ENCODE measurements at places on chromosomes 5 and 9. TPM values are rescaled to one million over a fixed set of nuclear protein-coding genes. Genes with fewer than 3 reads are reported as not detected.

C7 gene
- total RNA-seq: 326 TPM

C1QTNF3 gene
- 2.7 TPM for total RNA-seq

GPX3 gene
- 4,437 TPM for total RNA-seq

OR1L8 gene
- not detected for total RNA-seq

TEK gene
- total RNA-seq: 16.3 TPM

WNT8A gene
- not detected for total RNA-seq

PCDHA1 gene
- not detected for total RNA-seq

PCDHA3 gene
- 0.29 TPM for total RNA-seq

FYB1 gene
- 27.8 TPM for total RNA-seq

ARSI gene
- 0.58 TPM for total RNA-seq

SLIT3 gene
- total RNA-seq: 83.6 TPM

DNA sequence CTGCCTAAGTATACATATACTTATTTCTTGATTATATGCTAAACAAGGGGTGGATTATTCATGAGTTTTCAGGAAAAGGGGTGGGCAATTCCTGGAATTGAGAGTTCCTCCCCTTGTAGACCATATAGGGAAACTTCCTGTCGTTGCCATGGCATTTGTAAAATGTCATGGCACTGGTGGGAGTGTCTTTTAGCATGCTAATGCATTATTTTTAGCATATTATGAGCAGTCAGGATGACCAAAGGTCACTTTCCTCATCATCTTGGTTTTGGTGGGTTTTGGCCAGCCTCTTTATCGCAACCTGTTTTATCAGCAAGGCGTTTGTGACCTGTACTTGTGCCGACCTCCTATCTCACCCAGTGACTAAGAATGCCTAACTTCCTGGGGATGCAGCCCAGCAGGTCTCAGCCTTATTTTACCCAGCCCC lies 80.9 kb downstream of the ALDH7A1 start:
- DNase-seq: no peak

DNA sequence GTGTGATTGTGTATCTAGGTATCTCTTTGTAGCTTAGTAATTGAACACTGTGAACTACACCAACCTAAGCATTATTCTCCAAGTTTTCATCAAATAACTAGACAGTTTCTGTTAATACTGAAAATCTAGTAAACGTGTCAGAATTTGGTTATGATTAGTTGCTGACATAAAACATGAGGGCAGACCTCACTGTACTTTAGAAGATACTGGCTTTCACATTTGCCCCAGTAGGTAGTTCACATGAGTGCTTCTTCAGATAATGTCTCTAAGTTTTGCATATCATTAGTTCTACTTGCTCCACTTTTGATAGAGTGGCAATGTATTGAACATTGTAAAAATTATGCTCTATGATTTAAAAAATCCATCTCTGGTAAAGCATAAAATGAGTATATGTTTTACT lies 7.1 kb downstream of the CDKN2B start:
- DNase-seq: no peak

- DNase-seq: peak; percentile 60
Observed at GRCh38 chr5:32098291-32098690, 75.8 kb downstream of the GOLPH3 start.

- DNase-seq: no peak
Observed at GRCh38 chr5:161600156-161600555, 53.6 kb upstream of the GABRB2 start.

DNA sequence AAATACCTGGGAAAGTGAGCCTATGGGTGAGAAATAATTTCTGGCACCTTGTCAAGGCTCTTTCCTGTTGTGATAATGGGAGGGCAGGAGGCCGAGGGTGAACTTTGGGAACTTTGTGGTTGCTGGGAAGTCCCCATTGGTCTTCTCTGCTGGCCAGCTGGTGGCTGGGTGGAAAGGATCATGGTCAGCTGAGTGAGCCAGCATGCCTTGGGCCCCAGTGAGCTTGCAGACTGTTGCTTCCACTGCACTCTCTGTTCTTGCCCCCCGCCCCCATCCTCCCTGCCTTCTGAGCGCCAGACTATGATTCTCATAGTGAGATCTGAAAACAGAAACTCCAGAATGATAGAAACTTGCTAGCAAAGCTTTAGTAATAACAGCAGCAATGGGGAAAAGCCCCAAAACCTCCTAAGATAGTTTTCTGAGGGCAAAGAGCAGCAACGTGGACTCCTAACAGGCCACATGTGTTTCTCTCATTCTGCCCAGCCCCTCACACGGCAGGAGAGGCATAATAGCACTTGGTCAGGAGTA lies 139.2 kb upstream of the SMARCA2 start:
- DNase-seq: no peak

DNA sequence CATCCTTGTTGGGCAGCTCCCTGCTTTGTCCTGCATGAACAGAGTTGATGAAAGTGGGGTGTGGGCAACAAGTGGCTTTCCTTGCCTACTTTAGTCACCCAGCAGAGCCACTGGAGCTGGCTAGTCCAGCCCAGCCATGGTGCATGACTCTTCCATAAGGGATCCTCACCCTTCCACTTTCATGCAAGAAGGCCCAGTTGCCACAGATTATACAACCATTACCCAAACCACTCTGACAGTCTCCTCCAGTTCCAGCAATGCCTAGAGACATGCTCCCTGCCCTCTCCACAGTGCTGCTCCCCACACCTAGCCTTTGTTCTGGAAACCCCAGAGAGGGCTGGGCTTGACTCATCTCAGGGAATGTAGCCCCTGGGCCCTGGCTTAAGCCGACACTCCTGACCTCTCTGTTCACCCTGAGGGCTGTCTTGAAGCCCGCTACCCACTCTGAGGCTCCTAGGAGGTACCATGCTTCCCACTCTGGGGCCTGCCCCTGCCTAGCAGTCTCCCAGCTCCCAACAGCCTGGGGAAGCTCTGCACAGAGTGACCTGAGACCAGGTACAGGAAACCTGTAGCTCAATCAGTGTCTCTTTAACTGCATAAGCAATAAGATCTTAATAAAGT lies 3.9 kb downstream of the SLC35A4 start:
- no peak for DNase-seq

- no peak for DNase-seq
Observed at GRCh38 chr9:109889456-109889855, 109.5 kb downstream of the PALM2AKAP2 start.

GRCh38 chr9:83521411-83521810 lies 16.8 kb downstream of the FRMD3 start:
- DNase-seq: no peak

DNA sequence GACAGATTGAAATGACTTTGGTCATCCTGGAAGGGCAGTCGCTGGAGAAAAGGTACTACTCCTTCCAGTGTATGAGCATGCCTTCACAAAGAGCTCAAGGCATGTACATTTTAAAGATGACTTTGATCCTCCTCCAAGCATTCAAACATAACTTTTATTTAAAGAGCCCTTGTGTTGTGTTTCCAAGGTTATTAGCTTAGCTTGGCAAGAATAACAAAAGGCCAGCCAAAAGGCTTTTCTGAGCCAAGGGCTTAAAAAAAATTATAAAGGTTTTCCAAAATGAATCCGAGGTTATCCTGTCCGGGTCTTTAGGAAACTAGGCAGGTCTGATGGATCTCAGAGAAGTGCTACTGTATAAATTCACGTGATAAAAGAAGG lies 71.0 kb upstream of the PLPP6 start:
- no peak for DNase-seq

- DNase-seq: no peak
Observed at GRCh38 chr5:1748845-1749244, 50.8 kb downstream of the MRPL36 start.

GRCh38 chr5:61287474-61287873 lies 44.6 kb upstream of the ZSWIM6 start:
- DNase-seq: no peak

DNA sequence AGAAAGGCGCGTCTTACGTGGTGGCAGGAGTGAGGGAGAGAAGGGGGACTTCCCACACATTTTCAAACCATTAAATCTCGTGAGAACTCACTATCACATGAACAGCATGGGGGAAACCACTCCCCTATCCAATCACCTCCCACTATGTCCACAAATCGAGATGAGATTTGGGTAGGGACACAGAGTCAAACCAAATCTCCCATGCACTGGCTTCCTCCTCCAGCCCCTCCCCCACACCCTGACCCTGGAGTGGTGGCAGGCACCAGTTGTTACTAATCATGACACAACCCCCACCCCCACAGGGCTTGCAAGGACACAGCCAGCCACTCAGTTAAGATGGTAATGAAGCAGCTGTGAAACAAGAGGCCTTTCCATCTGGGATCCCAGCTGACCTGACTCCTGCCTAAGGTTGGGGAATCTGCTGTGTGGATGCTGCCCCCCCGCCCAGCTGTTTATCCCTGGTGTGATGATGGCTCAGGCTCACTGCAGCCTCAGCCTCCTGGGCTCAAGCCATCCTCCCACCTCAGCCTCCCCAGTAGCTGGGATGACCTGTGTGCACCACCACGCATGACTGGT lies 57.1 kb upstream of the FUBP3 start:
- no peak for DNase-seq

DNA sequence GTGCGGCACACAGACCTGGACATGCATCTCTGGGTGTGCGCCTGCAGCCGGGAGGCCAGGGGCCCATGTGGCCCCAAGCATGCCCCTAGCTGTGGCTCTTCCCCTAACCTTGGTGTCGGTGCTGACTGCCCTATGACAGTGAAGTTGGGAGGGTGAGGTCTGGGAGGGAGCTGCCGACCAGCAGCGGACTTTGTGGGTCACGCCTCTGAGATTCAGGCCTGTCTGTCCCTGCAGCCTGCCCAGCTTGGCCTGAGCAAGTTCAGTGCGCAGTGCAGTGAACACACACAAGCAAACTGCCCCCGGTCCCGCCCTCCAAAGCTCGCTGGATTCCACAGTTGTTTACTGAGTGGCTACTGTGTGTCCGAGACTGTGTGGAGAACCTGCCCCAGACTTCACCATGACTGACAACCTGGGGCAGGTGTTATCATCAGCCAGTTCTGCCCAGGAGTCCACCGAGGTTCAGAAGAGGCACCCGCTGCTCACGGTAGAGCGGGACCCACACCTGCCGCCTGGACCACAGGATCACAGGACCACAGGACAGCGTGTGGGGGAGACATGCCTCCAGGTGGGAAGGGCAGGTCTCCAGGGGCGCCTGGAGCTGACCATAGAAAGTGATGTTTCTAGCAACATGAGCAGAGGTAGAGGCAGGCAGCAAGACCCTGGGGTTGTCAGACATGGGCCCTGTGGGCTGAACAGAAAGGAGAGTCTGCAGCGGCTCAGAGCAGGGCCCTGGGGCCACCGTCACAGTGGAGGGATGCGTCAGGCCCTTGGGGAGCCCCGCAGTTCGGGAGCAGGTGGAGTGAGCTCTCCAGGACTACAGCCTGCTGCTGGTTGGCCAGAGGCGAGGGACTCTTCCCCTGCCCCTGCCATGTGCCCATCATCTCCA lies 105.1 kb downstream of the PHF2 start:
- DNase-seq: peak; percentile 84

- no peak for DNase-seq
Observed at GRCh38 chr5:68116868-68117411, 98.6 kb upstream of the PIK3R1 start.

- no peak for DNase-seq
Observed at GRCh38 chr5:81080809-81081460, 120.8 kb downstream of the RASGRF2 start.
